Mesendoderm (in vitro differentiated cells): ENCODE measurements at places on chromosomes 6 and 20.
A peak's percentile ranks its signal among the peaks of the same experiment; 100 is the strongest.

DNA sequence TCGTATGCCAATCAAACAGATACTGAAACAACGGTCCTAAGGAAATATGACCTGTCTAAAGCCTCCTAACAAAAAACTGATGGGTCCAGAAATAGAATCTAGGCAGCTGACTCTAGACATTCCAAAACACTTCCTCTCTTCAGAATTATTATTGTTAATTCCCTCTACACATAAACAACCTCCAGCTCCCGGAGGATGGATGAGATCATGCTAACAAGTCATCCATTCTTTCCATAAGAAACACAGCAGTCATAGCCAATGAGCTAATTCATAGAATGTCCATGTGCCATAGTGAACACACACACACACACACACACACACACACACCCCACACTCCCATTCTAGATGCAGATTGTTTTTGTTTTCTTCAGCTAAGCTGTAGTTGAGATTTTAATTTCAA, 44.3 kb downstream of the HDGFL1 start:
- DNase-seq: no peak

GRCh38 chr6:90586546-90586835, 381 bp downstream of the MAP3K7 start:
- DNase-seq: peak; percentile 26

GRCh38 chr6:149024361-149024760, 277.5 kb downstream of the UST start:
- DNase-seq: peak; percentile 24

- peak; percentile 28 for DNase-seq
Observed at GRCh38 chr6:107290491-107290890, 168.9 kb downstream of the PDSS2 start.

GRCh38 chr6:125107896-125108295, 45.7 kb upstream of the TPD52L1 start:
- no peak for DNase-seq

GRCh38 chr6:145250436-145250835, 484.9 kb downstream of the EPM2A start:
- DNase-seq: no peak

DNA sequence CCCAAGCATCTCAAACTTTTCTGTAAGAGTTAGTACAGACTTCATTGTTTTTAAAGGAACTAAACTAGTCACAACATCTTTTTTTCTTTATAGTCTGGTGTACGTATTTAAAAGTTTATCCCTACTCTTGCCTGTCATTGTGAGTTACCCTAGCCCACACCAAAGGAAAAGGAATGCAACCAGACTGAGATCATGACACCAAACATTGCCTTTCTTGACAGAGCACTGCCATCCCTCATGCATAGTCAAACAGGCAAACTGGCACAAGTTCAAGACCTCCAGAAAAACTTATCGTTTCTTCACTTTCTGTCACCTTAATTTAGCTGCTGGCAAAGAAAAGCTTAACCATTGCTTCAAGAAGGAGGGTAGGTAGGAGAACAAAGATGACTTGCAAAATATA, 448.4 kb upstream of the MANEA start:
- no peak for DNase-seq

DNA sequence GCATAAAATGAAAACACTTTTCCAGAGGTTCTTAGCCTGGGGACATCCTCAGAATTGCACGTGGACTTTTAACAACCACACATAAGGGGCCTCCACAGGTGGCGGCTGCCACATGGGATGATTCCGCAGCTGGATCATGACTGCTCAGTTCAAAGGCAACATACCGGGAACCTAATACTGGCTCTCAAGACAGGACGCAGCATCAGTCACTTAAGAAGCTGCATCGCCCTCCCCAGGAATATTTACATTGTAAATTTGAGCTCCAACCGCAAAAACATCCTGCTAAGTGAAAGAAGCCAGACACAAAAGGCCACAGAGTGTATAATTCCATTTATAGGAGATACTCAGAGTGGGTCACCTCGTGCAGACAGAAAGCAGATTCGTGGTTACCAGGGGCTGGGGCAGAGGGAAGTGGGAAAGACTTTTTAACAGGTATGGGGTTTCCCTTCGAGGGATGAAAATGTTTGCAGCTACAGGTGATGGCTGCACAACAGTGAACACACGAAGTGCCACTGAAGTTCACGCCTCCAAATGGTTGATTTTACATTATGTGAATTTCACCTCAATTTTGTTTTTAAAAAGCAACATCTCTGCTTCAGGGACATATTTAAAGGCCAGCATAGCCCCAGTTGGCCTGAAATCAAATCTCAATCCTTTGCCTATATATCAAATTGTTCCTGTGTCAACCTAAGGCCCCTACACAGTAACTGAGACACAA, 141.5 kb downstream of the BMP7 start:
- peak; percentile 26 for DNase-seq

DNA sequence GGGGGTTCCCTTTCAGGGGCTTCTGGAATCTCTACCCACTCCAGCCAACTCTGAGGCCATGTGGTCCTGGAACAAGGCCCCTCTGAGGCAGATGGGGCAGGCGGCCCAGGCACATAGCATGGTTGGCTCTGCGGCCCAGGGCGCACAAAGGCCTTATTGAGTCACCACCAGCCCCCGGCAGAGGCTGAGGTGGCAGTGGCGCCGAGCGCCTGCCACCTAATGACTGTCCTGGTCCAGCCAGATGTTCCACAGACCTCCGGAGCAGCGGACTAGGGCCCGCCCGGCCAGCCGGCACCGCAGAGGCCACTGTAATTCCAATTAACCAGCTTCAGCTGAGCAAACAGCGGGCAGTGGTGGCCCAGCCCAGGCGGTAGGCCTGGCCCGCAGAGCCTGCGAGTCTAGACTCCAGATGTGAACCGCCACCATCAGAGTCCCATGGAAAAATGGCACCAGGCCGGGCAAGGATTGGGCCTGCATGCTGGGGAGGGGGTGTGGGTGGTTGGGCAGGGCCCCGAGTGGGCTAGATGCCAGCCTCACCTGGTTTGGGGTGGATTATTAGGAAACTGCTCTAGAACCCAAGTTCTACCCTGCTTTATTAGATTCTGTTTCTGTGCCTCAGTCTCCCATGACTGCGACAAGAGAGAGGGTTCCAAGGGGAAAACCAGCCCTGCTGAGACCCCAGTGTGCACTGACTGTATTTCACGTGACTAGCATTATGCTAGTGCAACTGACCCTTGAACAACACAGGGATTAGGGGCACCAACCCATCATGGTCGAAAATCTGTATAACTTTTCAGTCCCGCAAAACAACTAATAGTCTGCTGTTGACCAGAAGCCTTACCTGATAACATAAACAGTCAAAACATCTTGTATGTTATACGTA, 34.1 kb upstream of the ID1 start:
- DNase-seq: no peak

- no peak for DNase-seq
Observed at GRCh38 chr6:117463762-117464665, 18.5 kb upstream of the DCBLD1 start.

DNA sequence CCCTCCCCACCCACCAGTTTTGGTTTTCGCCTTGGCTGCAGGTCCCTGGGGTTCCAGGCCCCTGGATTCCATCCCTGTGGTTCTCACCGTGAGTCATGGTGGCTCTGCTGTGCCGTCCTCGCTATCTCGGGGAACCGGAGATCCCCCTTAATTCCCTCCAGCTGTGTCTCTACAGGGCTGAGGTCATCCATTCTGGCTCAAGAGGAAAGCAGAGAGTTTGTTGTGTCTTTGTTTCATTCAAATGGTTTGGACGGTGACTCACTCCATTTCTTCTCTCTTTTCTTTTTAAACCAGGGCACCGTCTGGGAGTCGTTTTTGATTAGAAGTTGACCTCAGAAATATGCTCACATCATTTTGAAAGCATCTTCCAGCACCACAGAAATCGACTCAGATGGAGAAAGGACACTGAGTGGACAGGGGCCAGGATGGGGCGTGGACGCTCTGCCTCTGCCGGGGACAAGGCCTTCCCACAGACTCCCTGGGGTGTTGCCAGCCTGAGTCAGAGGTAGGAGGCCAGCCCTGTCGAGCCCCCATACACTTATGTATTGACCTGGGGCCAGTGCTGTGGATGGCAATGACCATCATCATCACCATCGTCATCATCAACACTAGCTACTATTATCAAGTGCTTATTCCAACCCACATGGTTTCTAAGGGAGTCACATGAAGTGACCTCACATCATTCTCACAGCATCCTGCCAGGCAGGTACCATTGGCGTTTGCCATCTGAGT, 176.2 kb downstream of the NFATC2 start:
- DNase-seq: peak; percentile 51

DNA sequence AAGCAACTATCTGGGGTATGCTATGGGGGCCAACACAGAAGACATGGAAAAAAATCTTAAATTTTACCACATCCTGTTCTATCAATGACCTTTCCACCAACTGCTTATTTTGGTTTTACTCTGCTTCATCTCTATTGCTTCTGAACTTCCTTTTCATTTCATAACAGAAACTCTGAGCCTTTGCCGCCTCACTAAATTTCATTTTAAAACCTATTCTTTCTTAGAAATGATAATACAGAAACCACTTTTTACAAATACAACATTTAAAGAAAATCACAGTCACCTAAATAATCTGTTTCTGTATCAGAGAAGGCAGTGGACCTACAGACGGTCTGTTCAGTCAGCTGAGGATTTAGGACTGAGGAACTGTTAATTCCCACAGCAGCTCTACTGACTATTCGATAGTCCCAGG, 117.5 kb downstream of the KCNQ5 start:
- no peak for DNase-seq

DNA sequence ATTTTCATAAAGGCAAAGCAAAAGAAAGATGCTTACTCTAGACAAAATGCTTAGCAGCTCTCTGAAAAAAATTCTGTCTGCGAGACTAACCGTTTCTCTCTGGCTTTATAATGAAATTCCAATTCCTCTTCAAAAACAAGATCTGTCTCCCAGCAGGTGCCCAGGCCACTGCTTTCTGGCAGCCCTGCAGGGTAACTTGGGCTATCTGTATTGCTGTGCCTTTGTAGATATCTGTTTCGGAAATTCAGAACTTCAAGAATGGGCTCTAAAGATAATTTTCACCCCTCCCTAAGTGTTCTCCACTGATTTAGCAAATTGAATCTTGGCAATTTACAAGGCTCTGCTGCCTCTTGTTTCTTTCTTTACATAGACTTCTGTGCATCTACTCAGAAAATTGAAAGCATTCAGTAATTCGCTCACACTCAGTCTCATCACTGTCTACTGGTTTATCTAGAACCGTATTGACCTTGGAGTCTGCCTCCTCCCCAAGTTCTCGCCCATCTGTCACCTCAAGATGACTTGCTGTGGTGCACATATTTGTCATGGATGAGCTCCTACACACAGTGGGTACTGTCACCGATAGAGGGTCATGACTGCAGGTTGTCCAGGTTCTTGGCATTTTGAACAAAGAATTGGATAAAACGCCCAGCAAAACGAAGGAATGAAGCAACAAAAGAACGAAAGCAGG, 26.4 kb upstream of the FABP7 start:
- no peak for DNase-seq

- DNase-seq: no peak
Observed at GRCh38 chr20:37670351-37670791, 23.5 kb upstream of the CTNNBL1 start.

DNA sequence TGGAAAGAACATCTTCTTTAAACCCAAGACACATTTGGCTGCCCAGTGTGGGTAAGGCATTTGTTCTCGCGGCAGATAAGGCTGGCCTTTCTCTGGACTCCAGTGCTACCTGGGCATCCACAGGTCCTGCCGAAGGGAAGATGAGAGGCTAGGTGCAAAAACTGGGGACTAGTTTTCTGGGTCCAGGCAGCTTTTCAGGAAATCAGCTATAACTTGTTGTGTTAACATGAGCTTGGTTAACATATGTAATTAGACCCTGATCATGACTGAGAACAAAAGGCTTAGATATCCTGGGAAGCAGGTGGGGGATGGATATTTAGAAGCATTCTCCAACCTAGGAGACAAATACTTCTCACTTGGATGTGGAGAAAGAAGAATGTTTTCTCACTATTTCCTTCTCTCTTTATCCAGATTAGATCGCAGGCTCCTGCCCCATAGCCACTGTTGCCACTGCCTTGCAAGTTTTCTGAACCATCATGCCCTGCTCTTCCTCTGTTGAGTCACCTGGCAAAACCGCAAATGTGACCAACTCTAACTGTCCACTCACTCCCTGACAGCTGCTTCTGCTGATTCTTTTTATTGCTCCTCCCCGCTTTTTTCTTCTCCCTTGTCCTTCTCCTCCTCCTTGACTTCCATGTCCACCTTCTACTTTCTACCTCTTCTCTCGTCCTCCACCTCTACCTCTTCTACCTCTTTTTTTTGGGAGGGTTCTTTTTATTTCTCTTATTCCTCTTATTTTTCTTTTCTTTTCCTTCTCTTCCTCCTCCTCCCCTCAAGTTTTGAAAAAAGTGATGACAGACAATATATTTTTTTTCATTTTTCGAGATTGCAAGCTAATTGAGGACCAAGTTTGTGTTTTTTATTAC, 258.1 kb downstream of the UTRN start:
- peak; percentile 69 for DNase-seq
